NCI-H748 treated with DMSO at 0.1 percent for 48 hours (cell line): ENCODE measurements at places on chromosomes 3 and 15.

DNA sequence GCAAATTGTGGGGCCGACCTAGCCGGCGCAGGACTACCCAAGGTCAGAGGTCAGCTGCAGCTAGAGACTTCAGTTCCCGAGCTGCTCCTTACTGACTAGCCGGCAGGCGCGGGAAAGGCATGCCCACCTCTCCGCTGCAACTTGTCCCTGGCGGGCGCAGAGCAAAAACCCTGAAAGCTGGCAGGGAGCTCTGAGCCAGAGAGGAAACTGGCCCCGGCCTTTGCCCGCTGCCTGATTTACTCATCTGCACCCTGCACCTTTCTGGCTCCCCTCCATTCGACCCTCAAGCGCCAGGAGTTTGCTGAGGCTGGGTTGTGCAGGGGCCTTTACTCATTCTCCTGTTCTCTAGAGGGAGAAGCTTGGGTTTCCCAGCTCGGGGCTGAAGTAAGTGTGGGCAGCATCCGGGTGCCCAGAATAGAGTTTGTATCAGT is 1.5 kb downstream of the ZIC4 start:
- DNase-seq, result no peak

- no peak for DNase-seq
Measured at GRCh38 chr3:73603762-73604171, 21.0 kb downstream of the PDZRN3 start.

DNA sequence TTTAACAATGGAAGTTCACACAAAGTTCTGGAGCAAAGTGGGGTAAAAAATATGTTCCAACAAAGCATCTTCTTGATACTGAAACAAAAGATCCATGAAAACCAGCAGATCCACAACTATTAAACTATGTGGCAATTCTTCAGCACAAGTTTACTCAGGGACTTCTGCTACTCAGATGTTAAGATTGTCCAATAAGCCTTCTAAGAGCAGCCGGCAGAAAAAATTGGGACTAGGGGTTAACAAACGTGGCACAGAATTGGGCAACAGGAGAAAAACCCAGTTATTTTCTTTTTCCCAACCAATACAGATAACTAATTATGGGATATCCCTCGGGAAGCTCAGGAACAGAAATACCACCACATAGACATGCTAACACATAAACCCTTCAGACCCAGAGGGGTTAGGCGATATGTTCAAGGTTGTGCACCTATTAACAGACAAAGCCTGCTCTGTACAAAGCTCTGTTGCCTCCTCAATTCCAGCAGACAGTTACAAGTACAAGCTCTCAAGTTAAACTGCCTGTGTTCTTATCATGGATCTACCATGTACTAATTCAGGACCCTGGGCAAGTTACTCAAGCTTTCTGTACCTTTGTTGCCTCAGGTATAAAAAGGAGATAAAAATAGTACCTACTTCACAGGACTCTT is 6.8 kb downstream of the SSR3 start:
- no peak for DNase-seq

GRCh38 chr15:98668566-98669308 is 20.4 kb downstream of the IGF1R start:
- no peak for DNase-seq

- no peak for DNase-seq
Measured at GRCh38 chr3:168061332-168061996, 34.3 kb downstream of the GOLIM4 start.

GRCh38 chr3:158768361-158768787 is 33.5 kb upstream of the MFSD1 start:
- DNase-seq, result no peak

- no peak for DNase-seq
Measured at GRCh38 chr3:142275856-142276255, 50.5 kb upstream of the GK5 start.

- DNase-seq, result no peak
Measured at GRCh38 chr3:169662843-169663160, 710 bp downstream of the MECOM start.

- no peak for DNase-seq
Measured at GRCh38 chr3:72659596-72659995, 188.6 kb downstream of the SHQ1 start.

DNA sequence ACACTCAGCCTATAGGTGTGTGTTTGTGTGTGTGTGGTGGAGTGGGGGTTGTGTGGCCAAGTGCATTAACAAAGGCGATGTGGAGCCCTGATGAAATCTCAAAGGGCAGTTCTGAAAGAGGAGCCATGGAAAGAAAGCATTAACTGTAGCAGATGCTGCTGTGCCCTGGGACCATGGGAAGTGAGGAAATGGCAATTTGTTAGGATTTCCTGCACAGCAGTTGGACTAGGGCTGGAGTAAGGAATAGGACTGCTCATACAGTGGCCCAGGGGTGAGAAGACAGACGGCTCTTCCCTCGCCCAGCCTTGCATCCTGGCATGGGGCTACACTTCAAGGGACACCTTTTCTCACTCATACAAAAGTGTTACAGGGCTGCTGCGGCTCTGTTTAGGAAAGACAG is 12.3 kb upstream of the ZBTB38 start:
- DNase-seq, result no peak

DNA sequence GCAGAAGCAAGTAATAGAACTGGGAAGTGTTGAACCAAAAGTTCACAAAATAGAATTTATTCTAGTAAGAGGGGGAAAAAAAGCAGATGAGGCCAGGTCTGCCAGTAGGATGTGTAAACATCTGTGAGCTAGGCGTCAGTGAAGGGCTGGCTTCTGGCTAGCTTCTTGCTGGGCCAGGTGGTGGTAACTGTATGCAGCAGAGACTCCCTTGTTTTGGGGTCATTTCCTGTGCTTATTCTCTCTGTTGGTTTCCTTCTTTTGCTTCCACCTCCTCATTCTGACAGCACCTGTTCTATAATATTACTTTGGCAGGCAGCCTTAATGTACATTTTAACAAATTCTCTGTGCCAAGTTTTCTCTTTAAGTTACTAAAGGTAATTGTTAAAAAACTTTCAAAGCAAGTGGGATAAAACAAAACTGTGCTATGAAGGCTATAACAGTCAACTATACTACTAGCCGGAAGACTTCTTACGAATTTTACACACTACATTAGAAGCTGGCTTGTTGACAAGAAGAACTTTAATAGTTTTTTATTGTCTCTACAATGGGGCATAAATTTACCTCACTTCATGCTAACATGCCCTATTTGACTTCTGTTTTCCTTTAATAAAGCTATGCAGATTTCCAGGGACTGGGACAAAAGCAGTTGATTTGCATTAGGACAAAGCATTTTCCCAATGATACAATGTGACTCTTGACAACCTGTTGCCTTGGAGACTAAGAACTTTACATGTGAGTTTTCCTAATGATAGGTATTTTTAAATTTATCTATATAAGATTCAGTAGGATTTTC is 318.8 kb upstream of the NAALADL2 start:
- peak; percentile 70 for DNase-seq

DNA sequence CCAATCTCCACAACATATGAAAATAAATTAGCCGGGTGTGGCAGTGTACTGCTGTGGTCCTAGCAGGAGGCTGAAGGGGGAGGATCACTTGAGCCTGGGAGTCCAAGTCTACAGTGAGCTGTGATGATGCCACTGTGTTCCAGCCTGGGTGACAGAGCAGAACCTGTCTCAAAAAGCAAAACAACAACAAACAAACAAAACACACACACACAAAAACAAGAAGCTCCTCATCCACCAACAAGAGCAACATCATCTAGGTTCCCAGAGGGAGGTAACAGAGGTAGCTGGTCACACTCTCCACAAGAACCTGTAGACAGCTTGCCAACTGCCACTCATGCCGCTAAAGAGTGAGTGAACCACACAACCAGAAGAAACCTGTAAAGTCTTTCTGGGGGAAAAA is 34.8 kb downstream of the PTPN9 start:
- no peak for DNase-seq

- no peak for DNase-seq
Measured at GRCh38 chr3:134155446-134155845, 95.2 kb downstream of the RYK start.

GRCh38 chr3:119293105-119293870 is 895 bp upstream of the ARHGAP31 start:
- DNase-seq, result no peak

DNA sequence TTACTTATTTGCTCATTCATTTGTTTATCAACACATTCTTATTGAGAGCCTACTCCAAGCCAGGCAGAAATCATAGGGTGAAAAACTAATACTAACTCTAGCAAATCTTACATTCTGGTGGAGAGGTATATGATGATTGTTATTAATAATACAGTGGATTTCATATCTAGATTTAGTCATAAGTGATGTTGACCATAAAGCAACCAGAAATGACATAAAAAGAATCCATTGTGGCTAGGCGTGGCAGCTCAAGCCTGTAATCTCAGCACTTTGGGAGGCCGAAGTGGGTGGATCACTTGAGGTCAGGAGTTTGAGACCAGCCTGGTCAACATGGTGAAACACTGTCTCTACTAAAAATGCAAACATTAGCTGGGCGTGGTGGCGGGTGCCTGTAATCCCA is 26.2 kb upstream of the IL20RB start:
- no peak for DNase-seq

DNA sequence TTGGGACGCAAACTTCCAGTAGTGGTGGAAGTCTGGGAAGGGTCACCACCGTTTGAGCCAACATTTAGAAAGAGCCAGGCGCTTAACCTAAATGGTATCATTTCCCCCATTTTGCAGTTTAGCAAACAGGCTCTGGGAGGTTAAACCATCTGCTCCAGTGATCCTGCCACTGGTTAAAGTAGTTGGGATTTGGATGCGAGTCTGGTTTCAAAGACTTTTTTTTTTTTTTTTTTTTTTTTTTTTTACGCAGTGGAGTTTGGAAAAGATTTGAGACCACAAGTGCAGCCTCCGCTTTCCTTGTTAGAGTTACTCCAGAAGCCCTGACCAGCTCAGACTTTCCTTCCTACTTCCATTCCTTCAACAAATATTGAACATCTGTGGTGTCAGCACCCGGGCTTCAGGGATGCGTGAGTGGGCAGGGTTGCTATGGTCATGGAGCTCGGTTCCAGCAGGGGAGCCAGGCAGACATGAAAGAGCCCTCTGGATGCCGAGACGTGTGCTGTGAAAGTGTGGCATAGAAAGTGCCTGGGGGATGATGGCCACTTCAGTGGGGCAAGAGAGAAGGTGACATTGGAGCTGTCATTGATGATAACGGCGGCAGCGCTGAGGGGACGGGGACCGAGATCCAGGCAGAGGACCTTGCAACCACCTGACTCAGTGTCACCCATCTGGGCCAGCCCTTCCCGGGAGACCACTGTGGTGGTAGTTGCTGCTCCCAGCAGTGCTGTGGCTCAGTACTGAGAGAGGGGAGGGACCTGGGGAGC is 1.1 kb upstream of the RNU6-1 start:
- peak; percentile 4 for DNase-seq

DNA sequence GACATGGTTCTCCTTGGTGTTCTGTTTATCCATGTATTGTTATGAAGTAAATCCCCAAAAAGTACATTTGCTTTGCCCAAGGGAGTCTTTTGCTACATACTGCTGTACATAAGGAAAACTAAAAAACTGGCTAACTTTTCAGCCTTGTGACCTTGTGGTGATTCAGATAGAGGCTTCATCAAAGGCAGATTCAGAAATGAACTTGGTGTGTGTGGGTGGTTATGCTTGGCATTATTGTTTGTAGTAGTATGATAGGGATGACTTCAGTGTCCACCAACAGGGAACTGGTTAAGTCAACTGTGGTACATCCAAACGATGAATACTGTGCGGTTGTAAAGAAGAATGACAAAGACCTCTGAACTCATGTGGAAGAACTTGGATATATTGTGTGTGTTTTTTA is 75.6 kb upstream of the CHRNB4 start:
- no peak for DNase-seq

GRCh38 chr3:10008588-10009344 is 17.5 kb upstream of the FANCD2 start:
- DNase-seq, result peak; percentile 4

DNA sequence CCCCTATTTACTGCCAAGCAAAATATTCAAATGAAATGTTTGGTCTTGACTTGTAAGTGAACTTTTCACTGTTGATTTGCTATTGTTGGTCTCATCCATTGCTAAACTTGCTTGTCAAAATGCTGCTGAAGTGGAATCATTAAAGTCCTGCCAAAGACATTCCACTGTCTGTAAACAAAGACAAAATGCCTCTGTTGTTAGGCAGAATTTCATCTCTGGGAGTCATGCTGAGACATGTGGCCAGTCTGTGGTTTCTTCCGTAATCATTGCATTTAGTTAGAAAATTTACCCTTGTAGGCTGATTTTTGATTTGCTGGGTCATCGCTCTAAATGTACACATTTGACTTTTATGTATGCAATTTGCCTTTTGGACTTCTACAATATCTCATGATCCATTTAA is 577.7 kb downstream of the MECOM start:
- no peak for DNase-seq

- no peak for DNase-seq
Measured at GRCh38 chr3:194083637-194084224, 52.2 kb upstream of the HES1 start.

- no peak for DNase-seq
Measured at GRCh38 chr3:42012935-42013690, 51.2 kb upstream of the ULK4 start.

- DNase-seq, result peak; percentile 61
Measured at GRCh38 chr3:55487381-55488241, 505 bp upstream of the WNT5A start.

GRCh38 chr15:44159492-44159891 is 35.6 kb downstream of the FRMD5 start:
- no peak for DNase-seq

DNA sequence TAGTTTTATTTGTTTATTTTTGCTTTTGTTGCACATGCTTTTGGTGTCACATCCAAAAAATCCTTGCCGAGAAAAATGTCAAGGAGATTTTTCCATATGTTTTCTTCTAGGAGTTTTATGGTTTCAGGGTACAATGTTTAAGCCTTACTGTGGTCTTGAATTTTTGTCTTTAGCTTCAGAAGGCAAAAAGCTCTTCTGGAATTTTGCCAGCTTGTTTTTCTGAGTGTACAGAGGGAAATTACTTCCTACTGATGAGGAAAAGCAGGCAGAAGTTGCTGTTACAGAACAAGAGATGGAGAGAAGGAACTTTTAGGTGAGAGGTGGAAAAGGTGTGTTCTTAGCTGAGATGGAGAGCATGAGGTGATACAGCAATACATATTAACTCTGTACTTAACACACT is 59.6 kb downstream of the UBE2E2 start:
- DNase-seq, result no peak

GRCh38 chr3:9231471-9231870 is 18.0 kb downstream of the SRGAP3 start:
- DNase-seq, result no peak

- peak; percentile 18 for DNase-seq
Measured at GRCh38 chr3:15557511-15557946, 36.0 kb upstream of the COLQ start.

DNA sequence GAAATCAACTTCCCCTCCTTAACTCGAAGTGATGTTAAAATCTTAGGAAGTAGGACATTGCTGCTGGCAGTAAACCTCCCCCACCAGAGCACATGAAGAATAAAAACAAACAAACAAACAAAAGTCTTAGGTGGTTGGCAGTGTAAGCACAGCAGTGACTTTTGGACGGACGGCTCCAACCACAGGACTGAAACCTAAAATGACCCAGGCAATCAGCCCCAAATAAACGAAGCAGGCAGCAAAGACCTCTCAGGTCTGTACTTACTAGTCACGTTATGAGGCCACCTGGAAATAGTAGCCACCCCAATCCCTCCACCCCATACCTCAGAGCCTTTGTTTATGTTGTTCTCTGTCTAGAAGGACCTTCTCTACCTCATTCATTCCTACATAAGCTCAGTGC is 33.5 kb upstream of the HES1 start:
- no peak for DNase-seq
